ENCODE measurements at places on chromosomes 7 and 10. TPM values are rescaled to one million over a fixed set of nuclear protein-coding genes. Genes with fewer than 3 reads are reported as not detected.

SSC4D gene
- total RNA-seq: 0.44 TPM

JAZF1 gene
- total RNA-seq: 6.7 TPM

MLXIPL gene
- total RNA-seq: 0.07 TPM

ADO gene
- 29.8 TPM for total RNA-seq

PHKG1 gene
- total RNA-seq: not detected

RNF32 gene
- 0.47 TPM for total RNA-seq

UCN3 gene
- not detected for total RNA-seq

MOGAT3 gene
- not detected for total RNA-seq

ZNF736 gene
- total RNA-seq: 6.5 TPM

FKBP6 gene
- not detected for total RNA-seq

- no peak for DNase-seq
Observed at GRCh38 chr10:27744802-27745731, 552 bp downstream of the MKX start.

- DNase-seq: no peak
Observed at GRCh38 chr7:131602994-131603372, 46.6 kb upstream of the PODXL start.

DNA sequence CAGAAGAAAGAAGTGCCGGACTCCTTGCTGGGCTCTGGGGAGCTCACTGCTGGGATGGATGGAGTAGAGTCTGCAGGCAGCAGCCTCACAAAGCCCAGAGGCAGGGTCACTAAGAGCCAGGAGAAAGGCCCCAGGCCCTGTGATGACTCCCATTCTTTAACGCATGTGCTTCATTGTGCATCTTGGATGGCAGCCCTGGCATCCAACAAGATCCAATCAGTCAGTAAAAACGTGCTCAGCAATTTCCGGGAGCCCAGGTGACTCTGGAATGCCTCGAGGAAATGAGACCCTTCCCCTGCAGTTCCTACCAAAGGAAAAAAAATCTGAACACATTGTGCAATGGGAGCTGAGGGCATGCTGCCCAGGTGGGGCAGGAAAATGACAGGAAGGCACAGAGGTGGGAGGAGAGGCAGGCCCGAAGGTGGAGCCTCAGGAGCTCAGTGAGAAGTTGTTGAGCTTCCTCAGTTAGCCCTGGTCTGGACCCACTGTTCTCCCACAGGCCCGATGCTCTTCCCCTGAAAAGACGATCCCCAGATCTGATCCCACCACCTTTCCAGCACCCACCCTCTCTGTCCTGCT lies 60.7 kb upstream of the TMEM72 start:
- peak; percentile 55 for DNase-seq

DNA sequence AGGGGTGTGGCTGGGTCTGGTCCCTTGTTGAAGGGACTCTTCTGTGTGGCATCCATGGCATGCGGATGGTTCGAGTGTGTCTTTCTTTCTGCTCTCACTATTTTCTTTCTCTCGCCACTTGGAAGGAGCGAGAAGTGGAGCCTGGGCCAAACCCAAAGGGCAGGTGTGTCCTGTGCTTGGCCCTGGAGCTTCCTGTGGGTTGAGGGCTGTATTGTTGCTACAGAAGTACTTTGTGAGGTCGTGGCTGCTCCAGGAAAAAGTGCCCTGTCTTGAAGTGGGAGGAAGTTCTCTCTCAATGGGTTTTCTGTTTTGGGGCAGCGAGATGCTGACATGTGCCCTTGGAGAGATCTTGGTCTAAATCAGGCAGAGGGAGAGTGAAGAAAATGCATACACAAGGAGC lies 72.0 kb downstream of the DOCK1 start:
- DNase-seq: no peak

GRCh38 chr10:72050873-72051272 lies 37.5 kb downstream of the SPOCK2 start:
- no peak for DNase-seq

GRCh38 chr10:103140469-103140868 lies 52.6 kb downstream of the NT5C2 start:
- peak; percentile 22 for DNase-seq

DNA sequence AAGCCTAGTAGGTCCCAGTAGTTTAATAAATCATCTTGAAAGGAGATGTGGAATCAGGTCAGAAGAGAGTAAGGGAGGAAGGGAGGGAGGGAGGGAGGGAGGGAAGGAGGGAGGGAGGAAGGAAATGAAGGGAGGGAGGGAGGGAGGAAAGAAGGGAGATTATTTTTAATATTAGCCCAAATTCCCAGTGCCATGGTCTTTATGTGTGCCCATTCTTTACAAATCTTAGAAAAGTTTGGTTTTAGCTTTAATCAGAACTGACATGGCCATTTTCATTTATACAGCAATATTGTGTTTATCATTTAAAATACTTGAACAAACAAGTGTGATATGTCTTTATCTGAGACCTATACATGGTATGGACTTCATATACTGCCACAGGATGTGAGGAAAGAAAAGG lies 86.8 kb downstream of the GAD2 start:
- DNase-seq: no peak

GRCh38 chr10:78450807-78451485 lies 417.3 kb downstream of the RPS24 start:
- no peak for DNase-seq

DNA sequence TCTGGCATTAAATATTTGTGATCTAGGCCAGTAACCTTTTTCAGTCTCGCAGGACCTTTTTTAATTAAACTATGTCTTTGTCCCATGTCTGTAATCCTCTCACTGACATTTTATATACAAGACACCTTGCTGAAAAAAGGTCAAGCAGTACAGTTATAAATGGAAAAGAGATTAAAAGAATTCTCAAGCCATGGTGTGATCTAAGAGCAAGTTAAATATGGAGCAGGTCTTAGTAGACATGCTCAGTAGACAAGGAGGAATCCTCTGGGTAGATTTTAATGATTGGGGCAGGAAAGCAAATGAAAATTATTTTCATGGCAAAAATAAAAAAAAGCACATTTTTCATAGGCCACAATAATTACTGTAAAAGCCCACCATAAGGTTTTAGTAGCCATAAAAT lies 203.5 kb downstream of the PPP1R3A start:
- DNase-seq: no peak

GRCh38 chr10:33521062-33521461 lies 186.6 kb upstream of the NRP1 start:
- peak; percentile 46 for DNase-seq

DNA sequence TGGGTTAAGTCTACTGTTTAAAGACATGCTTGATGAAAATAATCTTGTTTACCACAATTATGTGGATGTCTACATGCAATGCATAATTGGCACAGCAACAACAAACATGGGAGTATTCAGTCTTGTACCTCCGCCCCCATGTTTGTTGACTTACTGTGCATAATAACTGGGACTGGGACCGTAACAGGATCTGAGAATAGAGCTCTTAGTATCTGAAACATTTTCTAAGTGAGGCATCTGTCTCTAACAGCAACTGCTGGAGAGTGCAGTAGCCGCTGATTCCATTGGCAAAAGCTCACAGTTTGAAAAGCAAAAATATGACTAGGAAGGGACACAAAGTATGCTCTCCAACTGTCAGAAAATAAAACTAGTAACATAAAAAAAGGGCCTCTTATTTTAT lies 61.6 kb downstream of the ENO4 start:
- no peak for DNase-seq

GRCh38 chr10:79072994-79073645 lies 4.4 kb downstream of the ZMIZ1 start:
- peak; percentile 47 for DNase-seq

- DNase-seq: no peak
Observed at GRCh38 chr7:26112203-26112740, 39.7 kb upstream of the NFE2L3 start.

GRCh38 chr10:79044036-79044632 lies 24.6 kb upstream of the ZMIZ1 start:
- no peak for DNase-seq

DNA sequence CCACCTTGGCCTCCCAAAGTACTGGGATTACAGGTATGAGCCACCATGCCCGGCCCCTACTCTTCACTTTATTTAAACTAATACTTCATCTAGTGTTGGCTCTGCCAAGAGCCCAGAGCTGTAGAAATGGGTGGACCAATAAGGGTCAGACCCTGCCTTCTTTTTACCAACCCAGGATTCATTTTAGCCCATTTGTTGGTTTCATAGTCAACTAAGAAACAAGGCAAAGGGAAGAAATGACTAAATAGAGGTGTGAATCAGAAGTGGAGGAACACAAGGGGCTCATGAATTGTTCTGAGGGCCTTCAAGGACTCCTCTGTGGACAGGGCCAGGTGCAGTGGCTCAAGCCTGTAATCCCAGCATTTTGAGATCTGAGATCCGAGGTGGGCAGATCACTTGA lies 1.1 kb downstream of the ANKRD2 start:
- no peak for DNase-seq

DNA sequence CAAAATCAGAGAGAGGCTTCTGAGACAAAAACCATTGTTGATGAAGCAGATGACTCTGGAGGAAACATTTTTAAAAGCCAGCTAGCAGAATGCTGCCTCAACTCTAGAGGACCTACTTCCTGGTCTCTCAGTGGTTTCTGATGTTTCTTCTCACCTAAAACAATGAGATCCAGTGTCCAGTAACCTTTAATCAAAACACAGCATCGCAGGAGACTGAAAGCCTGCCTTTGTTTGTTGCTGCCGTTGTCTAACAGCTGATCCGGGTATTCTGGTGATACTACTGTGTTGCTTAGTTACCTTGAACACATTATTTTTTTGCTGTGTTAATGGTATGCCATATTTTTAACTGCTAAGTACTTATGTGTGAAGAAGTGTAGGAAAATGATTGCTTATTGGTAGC lies 70.9 kb downstream of the WIPF3 start:
- DNase-seq: peak; percentile 48

DNA sequence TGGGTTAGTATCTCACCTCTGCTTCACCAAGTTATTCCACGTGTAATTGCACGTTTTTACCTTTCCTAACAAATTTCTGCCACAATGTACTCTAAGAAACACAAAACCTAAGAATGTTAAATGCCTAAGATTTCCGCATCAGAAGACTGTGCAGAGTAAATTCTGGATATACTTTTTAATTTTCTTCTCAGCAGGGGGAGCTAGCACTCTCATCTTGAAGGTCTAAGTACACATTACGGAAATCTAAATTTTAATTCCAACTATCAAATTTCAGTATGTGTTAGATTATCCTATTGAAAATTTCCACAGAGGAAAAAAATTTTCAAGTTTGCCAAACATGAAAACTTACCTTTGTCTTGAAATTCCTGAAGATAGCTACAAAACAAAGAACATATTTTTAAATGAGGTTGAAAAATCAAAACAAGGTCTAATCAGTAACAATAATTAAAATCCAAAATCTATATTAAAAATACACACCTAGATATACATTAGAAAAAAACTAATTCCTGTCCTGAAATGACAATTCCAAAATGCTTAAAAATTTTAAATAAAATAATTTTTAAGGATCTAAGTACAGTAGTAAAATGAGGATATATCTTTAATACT lies 10.5 kb downstream of the SKAP2 start:
- DNase-seq: peak; percentile 64

- DNase-seq: no peak
Observed at GRCh38 chr7:875051-875450, 1.3 kb upstream of the GET4 start.

- no peak for DNase-seq
Observed at GRCh38 chr10:132248455-132249225, 59.1 kb downstream of the STK32C start.

- peak; percentile 1 for DNase-seq
Observed at GRCh38 chr10:115503546-115503945, 410.4 kb downstream of the ATRNL1 start.

DNA sequence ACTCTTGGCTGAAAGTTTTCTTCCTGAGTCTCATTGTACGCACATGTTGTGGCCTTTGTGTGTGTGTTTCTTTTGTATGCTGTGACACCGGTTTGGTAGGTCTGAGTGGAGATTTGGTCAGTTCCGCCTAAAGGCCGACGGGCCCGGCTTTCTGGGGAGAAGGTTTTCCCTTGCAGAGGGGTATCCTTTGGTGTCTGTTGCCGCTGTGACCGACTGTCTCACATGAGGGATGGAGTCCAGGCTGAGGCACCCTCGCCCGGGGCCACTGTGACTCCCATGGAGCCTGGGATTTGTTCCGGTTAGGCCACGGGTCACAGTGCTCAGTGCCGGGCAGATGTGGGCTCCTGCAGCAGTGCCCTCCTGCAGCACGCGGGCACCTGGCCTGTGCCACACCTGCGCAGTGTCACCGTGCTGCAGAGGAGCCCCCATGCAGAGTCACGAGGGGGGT lies 19.4 kb downstream of the INPP5A start:
- DNase-seq: no peak

GRCh38 chr7:95469187-95469586 lies 16.6 kb upstream of the ASB4 start:
- DNase-seq: no peak

GRCh38 chr10:63866747-63867140 lies 345.5 kb downstream of the REEP3 start:
- peak; percentile 19 for DNase-seq

- DNase-seq: no peak
Observed at GRCh38 chr7:41755096-41755495, 52.2 kb upstream of the INHBA start.

- no peak for DNase-seq
Observed at GRCh38 chr7:7565746-7566650, 686 bp upstream of the MIOS start.

- DNase-seq: no peak
Observed at GRCh38 chr10:115026746-115027140, 66.4 kb upstream of the ATRNL1 start.

DNA sequence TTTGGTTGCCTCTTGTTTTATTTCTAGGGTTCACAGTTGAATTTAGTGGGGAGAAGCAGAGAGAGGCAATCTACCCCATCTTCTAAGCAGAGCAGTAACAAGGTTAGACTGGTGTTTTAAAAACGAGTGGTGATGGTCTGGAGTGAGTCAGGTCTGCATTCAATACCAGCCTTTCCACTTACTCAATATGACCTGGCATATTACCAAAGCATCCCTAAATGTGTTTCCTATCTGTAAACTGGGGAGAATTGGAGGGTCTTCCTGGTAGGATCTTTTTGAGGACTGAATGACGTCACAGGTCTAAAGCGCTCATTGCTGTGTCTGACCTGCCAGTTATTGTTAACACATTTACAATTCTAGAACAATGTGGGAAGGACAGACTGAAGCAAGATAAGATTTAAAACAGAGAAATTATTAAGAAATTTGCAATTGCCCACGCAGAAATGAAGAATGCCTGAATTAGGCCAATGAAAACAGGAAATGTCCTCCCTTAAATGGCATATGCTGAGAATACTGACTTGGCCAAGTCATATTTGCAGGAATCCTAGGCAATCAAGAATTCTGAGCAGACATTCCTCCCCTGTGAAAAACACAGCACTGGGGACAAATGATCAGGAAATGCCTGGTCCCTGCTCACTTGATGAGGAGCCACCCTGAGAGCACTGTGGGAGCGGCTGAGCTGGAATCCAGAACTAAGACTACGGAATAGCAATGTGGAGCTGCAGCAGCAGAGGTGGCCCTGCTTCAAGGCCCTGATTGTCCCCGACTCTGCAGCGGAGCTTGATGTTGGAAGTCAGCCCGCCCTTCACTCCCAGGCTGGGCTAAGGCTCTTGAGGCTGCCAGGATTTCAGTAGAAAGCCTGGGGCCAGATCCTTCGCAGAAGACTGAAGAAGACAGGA lies 184.5 kb upstream of the CXCL12 start:
- peak; percentile 81 for DNase-seq

All from M059J (cell line).